ENCODE measurements at places on chromosomes 7 and 10.

DNA sequence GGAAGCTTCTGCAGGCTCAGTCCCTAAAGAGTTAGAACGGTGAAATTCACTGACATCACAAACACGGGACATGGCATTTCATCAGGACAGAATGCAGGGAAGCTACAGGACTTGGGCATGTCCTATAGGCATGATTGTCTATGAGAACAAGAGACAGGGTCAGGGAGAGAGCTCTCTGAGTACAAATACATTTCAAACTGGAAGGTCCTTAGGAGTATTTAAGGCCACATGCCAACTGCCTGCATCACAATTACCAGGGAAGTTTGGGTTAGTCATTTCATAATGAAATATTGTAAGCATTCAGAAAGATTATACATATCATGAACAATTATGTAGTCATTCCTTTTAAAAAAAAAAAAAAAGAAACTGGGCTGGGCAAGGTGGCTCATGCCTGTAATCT is 71.3 kb downstream of the CREB3L2 start:
- peak; percentile 95 for DNase-seq

- DNase-seq = no peak
Observed at GRCh38 chr7:150502519-150502918, 12.2 kb upstream of the GIMAP7 start.

DNA sequence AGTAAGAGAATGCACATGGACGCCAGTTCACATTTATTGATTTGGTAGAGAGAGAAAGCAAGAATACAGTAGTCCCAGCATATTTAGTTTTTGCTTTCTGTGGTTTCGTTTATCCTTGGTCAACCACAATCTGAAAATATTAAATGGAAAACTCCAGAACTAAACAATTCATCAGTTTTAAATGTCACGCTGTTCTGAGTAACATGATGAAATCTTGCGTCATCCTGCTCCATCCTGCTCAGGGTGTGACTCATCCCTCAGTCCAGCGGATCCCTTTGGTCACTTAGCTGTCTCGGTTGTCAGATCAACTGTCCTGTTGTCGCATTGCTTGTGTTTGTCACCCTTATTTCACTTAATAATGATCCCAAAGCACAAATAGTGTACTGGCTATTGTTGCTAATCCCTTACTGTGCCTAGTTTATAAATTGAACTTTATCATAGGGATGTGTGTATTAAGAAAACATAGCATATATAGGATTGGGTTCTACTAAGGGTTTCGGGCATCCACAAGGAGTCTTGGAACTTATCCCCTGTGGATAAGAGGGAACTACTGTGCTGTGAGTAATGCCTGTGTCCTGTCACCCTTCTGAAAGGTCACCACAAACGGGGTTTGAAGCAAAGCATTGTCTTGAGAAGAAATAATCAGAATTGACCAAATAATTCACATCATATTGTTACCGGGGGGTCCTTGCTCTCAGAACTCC is 73.6 kb downstream of the OTUD1 start:
- peak; percentile 60 for DNase-seq

GRCh38 chr10:17882557-17882956 is 69.2 kb upstream of the SLC39A12 start:
- no peak for DNase-seq

GRCh38 chr10:7689591-7689990 is 13.5 kb upstream of the ITIH2 start:
- DNase-seq = no peak

- DNase-seq = no peak
Observed at GRCh38 chr7:139044813-139045794, 9.3 kb upstream of the ZC3HAV1L start.

DNA sequence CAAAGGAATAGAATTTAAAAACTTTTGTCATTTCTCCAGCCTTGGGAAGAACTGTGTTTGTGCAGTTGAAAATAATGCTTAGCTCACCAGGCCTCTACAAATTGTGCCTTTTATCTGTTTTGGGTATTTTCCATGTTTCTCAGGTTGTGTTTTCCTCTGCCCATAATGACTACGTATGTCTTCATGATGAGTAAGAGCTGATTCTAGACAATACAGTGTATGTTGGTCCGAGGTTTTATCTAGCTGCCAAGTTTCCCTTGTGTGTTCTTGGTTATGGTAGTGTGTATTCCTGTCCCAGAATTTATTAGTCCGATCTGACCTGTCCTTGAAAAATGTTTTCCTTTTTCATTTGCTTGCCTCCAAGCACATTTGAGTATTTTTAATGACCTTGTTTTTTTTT is 83.7 kb upstream of the GLCCI1 start:
- no peak for DNase-seq

- DNase-seq = peak; percentile 30
Observed at GRCh38 chr10:73584737-73585136, 6.4 kb downstream of the USP54 start.

DNA sequence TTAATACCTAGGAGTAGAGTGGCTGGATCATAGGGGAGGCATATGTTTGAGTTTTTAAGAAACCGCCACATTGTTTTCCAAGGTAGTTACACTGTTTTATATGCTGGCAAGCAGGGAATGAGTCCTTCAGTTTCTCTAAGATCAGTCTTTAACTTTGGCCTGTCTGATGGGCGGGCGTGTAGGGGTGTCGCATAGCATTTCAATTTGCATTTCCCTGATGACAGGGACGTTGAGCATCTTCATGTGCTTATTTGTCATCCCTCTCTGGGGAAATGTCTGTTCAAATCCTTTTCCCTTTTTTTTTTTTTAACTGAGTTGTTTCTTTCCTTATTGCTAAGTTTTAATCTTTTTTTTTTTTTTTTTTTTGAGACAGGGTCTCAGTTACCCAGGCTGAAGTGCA is 9.8 kb downstream of the MTG1 start:
- no peak for DNase-seq

GRCh38 chr10:69407621-69408301 is 9.0 kb downstream of the TACR2 start:
- peak; percentile 26 for DNase-seq

DNA sequence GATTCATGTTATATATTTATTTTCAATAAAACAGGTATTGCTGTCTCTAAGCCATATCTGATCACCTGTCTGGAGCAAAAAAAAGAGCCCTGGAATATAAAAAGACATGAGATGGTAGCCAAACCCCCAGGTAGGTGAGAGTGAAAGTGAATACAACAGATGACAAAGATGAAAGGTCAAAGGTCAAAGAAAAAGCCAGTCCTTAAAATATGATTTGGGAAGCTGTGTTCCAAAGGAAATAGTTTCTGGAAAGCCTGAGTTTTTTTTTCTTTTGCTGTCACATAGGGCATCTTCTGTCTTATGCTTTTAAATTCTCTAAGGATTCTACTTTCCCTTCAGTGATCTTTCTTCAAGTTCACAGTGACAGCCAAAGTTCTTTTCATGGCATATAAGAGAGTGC is 25.9 kb downstream of the ZNF107 start:
- DNase-seq = no peak

DNA sequence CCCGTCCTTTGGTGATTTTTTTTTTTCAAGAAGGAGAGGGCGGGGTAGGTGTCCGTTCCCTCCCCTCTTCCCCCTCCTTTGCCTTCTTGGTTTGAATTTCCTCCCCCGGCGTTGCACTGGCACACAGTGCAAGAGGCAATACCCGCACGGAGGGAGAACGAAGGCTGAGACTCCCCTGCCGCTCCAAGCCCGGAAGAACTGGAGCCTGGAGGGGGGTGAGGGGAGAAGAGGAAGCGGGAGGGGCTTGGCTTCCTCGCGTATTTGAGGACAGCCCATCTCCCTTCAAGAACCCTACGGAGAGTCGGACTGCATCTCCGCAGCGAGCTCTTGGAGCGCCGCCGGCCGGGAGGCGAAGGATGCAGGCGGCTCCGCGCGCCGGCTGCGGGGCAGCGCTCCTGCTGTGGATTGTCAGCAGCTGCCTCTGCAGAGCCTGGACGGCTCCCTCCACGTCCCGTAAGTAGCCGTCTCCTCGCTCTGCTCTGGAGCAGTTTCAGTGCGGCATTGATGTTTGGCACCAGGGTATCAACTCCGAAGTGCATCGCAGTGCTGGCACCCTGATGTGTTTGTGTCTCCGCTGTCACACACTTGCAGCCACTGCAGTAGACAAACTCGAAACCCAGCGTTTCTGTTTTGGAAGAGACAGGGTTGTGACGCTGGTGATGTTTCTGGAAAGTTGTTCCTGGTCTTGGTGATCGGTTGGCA is at the start of gene CNTNAP2:
Gene CNTNAP2 (plus strand): TSS at position 281 of the 702 bp plus-strand sequence. CDS start 76 bp downstream, at position 357.
- peak; percentile 69 for DNase-seq

DNA sequence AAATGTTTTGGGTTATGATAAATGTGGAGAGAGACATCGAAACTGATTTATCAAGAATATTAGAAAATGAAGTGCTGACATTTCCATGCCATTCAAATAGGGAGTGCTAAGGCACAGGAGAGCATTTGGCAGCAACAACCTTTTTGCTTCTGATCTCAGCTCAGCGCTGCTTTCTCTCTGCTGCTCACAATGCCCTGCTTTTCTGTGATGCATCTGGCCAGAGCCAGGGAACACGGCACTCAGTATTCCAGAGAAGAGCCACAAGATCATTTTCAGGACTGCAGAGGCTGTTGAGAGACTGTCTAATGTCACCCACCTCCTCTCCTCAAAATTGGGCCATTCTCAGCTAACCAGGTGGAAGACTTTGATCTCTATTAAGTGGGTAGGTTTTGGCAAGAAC is 28.1 kb downstream of the INSYN2A start:
- DNase-seq = no peak

DNA sequence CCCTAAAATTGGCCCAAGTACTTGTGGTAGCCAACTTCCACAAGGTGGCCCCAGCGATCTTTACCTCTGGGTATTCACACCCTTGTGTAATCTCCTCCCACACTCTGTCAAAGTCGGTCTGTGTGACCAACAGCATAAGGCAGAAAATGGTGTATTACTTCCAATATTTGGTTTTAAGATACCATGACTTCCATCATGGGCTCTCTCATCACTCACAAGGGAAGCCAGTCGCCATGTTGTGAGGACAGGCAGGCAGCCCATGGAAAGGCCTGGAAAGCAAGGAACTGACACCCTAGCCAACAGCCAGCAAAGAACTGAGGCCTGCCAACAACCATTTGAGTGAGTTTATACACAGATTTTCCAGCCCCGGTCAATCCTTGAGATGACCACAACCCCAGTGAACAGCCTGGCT is 91.0 kb upstream of the KMT2E start:
- peak; percentile 85 for DNase-seq

- DNase-seq = no peak
Observed at GRCh38 chr10:63614371-63614891, 93.2 kb downstream of the REEP3 start.

- no peak for DNase-seq
Observed at GRCh38 chr7:144484445-144484844, 81.0 kb upstream of the NOBOX start.

DNA sequence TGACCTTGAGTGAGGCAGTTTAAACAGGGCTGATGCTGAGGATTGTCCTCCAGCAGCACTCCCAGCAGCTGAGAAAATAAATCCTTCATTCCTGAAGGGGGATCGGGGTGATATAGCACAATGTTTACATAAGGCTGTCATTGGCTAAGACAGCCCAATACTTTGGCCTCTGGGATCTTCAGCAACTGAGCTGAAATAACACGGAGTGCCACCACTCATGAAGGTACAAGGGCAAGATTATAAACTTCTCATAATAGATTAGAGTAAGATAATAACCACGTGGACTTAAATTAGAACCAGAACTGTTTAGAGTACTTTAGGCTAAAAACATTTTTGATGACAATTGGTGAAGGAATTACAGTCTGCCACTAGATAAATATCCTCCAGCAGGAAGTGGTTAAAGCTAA is 70.0 kb upstream of the PAPSS2 start:
- peak; percentile 52 for DNase-seq

DNA sequence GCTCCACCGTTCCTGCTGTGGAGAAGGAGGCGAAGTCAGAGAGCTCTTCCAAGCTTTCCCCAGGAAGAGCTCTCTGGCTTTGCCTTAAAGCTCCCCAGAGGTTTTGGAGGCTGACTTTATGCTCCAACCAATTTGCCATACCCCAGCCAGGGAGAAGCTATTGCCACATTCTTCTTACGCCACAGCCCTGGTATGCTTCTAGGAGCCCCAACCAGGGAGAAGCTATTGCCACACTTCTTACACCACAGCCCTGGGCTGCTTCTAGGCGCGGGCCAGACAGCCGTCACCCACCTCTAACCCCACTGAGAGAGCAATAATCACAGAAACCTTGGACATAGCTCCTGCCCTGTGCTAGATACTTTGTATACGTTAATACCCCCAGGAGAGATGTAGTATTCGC is 951 bp downstream of the ELOVL3 start:
- no peak for DNase-seq
